ENCODE measurements at places on chromosomes 2 and 18. TPM values are rescaled to one million over a fixed set of nuclear protein-coding genes. Genes with fewer than 3 reads are reported as not detected.

AMER3 gene
- polyA plus RNA-seq = 0.01 TPM

GFPT1 gene
- polyA plus RNA-seq = 39.0 TPM

BMP10 gene
- polyA plus RNA-seq = not detected

LCLAT1 gene
- 20.1 TPM for polyA plus RNA-seq

LIMS2 gene
- polyA plus RNA-seq = 16.4 TPM

HNMT gene
- 66.9 TPM for polyA plus RNA-seq

- DNase-seq = no peak
Observed at GRCh38 chr18:12013186-12013916, 32.0 kb downstream of the IMPA2 start.

DNA sequence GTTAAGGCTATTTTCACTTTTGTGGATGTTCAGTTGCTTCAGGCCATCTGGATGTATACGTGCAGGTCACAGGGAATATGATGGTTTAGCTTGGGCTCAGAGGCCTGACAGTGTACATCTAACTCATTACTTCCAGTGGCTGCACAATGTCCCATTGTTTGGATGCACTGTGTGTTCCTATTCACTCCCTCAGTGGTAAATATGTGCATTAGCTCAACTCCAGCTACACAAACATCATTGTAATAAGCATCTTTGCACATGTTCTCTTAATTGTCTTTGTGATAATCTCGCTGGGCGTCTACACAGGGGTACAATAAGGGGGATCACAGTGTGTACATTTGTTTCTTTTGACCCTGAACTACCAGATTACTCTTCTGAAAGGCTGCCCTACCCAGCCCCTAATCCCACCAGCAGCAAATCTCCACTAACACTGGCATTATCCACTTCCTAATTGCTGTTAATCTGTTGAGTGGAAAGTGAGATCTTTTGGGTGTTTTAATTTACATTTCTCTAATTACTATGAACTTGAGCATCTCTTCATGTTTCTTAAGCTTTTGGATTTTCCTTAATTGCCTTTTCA lies 56.1 kb upstream of the POLE4 start:
- DNase-seq = no peak

- no peak for DNase-seq
Observed at GRCh38 chr2:128026448-128027277, 1.2 kb downstream of the SAP130 start.

DNA sequence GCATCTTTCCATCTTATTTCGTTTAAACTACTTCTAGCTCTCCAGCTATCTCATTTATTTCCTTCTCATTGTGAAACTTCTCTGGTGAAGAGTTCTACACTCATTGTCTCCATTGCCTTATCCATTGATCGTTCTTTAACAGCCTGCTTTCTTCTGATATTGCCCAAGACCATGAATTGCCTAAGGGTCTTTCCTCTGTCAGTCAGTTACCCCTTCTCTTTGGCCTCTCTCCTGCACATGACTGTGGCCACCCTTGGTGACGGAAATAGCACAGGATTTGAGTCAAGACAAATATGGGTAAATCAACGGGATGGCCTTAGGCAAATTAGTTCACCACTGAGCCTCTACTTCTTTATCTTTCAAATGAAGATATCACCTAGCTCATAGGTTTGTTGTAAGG lies 26.6 kb downstream of the NHEJ1 start:
- DNase-seq = no peak

GRCh38 chr2:23549051-23549450 lies 164.1 kb downstream of the KLHL29 start:
- no peak for DNase-seq

- no peak for DNase-seq
Observed at GRCh38 chr2:170503563-170503962, 211.6 kb upstream of the SP5 start.

- no peak for DNase-seq
Observed at GRCh38 chr2:175371378-175371777, 189.9 kb upstream of the ATP5MC3 start.

Data from right renal cortex interstitium (tissue), 3 donors.